OCI-M1 (cell line): ENCODE measurements at places on chromosomes 5 and 9.

DNA sequence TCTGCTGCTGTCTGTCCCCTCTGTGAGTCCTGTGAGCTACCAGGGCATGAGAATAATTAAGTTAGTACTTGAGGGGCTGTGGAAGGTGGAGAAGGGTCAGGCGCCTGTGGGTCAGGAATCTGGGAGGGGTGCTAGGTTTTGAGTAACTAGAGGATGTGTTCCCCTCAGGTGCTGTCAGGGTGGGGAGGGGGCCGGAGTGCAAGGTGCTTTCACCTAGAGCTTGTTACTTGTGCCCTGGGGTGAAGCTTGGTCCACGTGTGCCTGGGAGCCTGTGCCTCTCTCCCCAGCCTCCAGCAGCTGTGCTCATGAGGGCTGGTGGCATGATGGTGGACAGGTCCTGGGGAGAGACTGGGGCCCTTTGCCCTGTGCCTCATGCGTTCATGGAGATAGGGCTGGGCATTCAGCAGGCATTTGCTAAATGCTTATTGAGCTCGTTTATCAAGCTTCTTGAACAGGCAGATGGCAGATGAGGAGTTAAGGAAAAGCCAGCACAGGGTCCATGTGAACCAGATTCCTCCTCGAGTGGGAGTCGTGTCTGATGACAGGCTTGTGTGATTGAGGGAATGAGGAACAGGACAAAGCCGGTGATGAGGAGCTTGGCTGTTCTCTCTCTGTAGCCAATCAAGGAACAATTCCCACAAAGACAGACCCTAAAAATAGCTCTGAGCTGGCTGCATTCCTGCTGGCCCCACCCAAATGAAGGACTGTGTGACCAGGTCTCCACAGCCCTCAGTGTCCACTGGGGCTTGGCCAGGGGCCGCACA lies 40.9 kb downstream of the CACNA1B start:
- no peak for DNase-seq

- DNase-seq = no peak
Measured at GRCh38 chr9:123131258-123131657, 97.8 kb downstream of the GPR21 start.

DNA sequence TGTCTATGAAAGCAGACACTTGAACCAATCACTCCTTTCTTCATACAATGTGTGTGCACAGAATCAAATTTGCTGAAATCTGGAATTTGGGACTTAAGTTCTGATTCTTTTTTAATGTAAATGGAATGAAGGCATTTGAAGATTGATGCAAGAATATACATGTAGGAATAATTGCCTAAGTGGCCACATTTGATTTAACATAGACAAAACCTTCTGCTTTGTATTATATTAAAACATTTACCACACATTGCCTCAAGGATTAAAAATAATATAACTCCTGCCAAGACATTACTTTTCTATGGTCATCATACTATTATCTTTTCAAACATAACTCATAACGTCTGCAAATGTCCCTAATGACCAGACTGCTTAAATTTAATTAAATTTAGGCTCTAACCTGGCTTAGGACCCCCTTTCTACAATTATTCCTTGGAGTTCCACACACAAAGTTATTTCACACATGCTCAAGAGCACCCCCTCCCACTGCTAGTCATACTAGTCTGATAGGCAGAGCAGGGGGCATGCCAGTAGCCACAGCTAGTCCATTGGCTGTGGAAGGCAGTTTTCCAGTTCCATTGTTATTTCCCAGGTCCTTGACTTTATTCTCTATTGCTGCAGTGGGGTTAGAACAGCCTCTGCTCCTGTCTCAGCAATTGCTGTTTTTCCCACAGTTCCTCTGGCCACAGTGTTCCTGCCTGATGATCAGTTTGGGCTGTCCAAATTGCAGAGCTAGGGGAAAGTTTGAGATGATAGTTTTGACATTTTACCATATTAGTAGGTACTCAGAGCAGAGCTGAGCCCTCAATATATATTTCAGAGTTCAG lies 360.6 kb upstream of the GRAMD2B start:
- no peak for DNase-seq

- DNase-seq = no peak
Measured at GRCh38 chr5:143454936-143455516, 51.5 kb upstream of the NR3C1 start.

- no peak for DNase-seq
Measured at GRCh38 chr9:7223981-7224380, 466.2 kb downstream of the KDM4C start.

- DNase-seq = no peak
Measured at GRCh38 chr5:124417196-124417595, 329.2 kb downstream of the ZNF608 start.

GRCh38 chr5:77986261-77986660 lies 210.1 kb upstream of the TBCA start:
- no peak for DNase-seq

DNA sequence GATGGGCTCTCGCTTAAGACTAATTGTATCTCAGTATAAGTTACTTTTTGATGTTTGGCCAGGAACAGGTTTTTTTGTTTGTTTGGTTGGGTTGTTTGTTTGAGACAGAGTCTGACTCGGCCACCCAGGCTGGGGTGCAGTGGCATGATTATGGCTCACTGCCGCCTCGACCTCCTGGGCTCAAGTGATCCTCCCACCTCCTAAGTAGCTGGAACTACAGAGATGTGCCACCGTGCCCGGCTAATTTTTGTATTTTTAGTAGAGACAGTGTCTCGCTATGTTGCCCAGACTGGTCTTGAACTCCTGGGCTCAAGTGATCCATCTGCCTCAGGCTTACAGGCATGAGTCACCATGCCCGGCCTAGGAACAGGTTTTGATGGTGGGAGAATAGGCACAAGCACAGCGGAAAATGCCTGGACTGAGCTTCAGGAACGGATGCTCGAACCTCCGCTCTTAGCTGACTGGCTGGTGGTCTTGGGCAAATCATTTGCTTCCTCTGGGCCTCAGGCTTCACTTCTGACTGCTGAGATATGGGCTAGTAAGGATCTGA lies 11.4 kb upstream of the SYNPO start:
- no peak for DNase-seq

GRCh38 chr9:69578026-69578425 lies 94.1 kb downstream of the APBA1 start:
- DNase-seq = no peak

GRCh38 chr5:74141053-74141452 lies 499.5 kb downstream of the ENC1 start:
- DNase-seq = no peak

DNA sequence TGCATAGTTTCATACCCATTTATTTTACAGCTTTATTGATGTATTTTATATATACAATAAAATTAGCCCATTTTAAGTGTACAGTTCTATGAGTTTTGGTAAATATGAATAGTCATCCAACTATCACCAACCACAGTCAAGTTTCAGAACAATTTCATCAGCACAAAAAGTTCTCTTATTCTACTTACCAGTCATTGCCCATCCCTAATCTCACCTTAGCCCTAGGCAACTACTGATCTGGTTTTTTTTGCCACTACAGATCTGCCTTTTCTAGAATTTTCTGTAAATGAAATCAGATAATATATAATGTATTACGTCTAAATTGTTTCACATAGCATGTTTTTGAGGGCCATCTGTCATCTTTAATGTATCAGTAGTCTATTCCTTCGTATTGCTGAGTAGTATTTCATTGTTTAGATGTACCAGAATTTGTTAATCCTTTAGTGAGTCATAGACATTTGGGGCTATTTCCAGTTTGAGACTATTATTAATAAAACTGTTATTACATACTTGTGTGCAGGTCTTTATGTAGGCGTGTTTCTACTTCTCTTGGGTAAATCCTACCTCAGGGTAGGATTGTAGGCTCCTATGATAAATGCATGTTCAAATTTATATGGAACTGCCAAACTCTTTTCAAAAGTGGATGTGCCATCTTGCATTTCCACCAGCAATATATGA lies 198.5 kb upstream of the ADAMTSL1 start:
- DNase-seq = no peak

DNA sequence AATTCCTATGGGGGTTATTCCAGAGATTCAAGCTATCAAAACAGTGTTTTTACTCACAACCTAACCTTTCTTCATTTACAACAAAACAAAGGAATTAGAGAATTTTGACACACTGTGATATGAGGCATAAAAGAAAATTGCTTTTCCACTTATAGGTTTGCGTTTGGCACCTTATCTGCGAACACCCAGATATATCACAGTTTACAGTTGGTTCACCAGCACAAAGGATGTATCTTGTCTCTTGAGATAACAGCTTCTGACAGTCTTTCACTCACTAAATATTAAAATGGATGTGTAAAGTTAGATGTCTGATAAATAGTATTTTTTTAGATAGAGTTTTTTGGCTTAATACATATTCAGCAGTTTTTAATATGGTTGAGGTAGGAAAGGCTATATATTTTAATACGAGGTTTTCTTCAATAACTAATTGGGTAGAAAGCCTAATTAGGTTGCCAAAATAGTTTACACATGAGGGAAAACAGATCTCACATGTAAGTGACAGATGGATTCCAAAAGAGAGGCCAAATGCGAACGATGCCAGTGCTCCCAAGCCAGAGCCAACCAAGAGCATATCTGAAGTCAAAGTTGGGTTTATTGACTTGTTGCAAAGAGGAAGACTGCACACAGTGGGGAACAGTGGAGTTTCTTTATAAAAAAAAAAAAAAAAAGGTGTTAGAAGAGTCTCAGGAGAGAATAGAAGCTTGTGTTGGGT lies 1495.2 kb downstream of the MAT2B start:
- peak; percentile 62 for DNase-seq

DNA sequence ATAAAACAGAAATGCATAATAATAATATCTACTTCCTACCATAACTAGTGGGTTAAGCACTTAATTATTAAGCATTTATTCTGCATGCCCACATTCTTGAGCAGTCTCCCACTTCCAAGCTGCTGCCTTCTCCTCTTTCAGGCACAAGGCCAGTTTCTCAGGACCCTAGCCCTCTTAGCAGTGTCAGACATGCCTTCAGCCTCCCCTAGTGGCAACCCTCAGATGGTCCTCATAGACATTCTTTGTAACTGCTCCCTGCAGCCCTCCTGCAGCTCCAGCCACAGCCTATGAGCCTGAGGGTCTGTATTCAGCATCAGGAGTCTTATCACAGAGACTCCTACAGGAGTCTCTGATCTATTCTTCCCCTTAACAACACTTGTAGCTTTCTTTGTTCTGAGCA lies 3.9 kb downstream of the IL9 start:
- DNase-seq = peak; percentile 14

- no peak for DNase-seq
Measured at GRCh38 chr5:116506488-116506887, 68.1 kb downstream of the SEMA6A start.

DNA sequence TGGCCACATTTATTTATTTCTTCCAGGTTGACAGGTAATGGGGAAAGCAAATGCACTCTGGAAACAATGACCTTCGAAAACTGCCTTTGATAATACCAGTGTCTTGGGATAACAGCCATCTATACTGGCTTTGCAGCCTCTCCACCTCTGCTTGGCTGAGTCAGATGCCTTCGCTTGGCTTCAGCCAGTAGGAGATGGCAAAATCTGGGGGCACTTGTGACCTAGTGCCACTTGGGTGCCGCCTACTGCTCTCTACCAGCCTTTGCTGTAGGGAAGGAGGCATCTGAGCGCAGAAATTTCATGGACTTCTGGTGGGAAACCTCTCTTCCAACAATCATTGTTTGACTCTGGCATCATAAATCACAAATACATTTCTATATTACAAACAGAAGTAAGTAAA lies 21.8 kb downstream of the FYB1 start:
- DNase-seq = no peak

- DNase-seq = no peak
Measured at GRCh38 chr9:742104-742503, 99.4 kb upstream of the DMRT1 start.

- DNase-seq = no peak
Measured at GRCh38 chr9:129988607-129989361, 54.2 kb downstream of the FNBP1 start.

DNA sequence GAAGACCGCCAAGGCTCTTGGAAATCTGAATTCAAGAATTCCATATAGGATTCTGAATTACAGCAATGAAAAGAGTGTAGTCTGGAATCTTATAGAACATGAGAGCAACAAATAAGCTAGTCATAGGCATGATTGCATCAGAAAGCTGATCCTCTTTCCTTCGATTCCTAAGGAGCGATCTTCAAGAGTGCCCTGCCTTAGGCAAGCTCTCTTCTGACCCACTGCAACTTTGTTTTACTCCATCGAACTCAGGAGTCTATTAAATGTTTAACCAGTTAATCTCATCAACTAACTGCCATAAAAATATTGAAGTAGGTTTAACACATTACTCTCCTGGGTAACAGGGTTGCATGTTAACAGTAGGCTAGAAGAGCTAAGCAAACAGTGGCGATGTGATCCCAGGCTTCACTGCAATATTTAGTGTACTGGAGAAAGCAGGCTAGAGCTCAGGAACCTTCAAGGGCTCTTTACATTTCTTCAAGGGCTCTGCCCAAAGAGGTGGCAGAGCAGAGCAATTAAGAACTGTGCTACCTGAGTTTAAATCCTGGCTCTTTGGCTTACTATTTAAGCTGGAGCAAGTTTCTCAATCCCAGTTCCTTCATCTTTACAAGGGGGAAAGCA lies 146.3 kb downstream of the RORB start:
- DNase-seq = no peak

GRCh38 chr5:168611165-168611564 lies 32.0 kb upstream of the PANK3 start:
- no peak for DNase-seq

DNA sequence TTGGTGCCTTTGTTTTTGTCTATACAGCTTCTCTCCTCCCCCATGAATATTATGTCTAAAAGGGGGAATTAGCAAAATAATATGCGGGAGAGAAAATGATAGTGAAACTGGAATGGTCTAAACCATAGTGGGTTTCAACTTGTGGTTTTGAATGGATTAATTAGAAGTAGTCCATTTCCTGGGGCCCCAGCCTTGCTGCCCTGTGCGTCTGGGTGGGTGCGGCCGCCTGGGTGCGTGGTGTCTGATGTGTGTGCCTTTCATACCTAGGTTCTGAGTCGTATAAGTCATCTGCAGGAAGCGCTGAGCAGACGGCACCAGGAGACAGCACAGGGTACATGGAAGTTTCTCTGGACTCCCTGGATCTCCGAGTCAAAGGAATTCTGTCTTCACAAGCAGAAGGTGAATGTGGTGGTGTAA lies 120.0 kb upstream of the CACNA1B start:
- no peak for DNase-seq

GRCh38 chr5:169629847-169630548 lies 7.1 kb upstream of the DOCK2 start:
- no peak for DNase-seq

GRCh38 chr5:73160239-73160671 lies 12.7 kb upstream of the TMEM174 start:
- peak; percentile 90 for DNase-seq

DNA sequence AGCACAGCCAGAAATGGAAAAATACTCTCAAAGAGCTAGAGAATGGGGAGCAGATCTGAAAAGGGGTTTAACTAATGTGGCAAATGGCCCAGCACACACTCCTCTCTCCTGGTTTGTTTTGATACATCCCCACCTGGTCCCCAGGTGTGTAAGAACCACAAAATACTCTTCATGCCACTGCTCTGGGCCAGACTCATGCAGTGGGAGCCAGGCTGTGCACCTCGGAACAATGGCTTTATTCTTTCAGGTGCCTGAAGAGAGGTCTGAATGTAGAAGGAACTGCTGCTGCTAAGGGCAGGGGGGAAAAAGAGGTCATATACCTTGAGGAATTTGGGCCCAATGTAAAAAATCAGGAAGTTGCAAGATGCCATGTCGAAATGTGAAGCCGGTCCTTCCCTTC lies 123.9 kb upstream of the ADAMTSL1 start:
- DNase-seq = no peak

GRCh38 chr9:127966416-127967150 lies 14.2 kb downstream of the EEIG1 start:
- DNase-seq = no peak
